ENCODE measurements at places on chromosomes 1 and 21.

GRCh38 chr1:204714194-204714860 lies 28.8 kb upstream of the LRRN2 start:
- DNase-seq: peak; percentile 33

DNA sequence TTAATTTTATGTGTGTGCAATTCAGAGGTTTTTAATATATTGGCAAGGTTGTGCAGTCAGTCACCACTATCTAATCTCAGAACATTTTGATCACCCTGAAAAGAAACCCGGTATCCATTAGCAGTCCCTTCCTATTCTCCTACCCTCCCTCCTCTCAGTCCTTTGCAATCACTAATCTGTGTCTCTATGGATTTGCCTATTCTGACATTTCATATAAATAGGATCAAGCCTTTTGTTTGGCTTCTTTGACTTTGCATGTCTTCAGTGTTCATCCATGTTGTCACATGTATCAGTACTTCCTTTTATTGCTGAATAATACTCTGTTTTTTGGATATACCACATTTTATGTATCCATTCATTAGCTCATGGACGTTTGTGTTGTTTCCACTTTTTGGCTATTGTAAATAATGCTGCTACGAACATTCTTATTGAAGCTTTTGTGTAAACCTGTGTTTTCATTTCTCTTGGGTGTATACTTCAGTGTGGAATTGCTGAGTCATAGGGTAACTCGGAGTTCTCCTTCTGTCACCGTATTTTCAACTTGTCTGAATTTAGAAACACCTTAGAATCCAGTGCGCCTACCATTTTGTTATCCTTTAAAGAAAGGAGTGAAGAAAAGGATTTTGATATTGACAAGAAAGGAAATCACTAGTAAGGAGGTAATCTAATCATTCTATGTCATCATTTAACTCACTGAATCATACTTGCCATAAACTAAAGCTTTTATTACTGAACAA lies 3.4 kb downstream of the CEP85 start:
- no peak for DNase-seq

DNA sequence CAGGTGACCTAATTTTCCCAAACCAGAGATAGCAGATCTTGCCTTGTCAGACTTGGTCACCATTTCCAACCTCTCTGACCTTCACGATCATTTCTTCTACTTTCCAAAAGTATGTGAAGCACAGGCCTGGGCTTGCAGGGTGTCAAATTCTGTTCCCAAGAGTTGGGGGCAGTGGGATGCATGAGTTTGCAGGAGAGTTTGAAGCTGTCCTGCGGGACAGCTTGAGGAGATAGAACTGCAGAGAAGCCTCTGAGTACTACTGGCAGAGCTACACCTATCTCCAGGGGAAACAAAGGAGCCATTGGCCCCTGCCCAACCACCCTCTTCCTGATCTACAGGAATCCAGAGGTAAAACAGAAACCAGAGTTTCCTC lies 11.3 kb downstream of the TXNIP start:
- no peak for DNase-seq

DNA sequence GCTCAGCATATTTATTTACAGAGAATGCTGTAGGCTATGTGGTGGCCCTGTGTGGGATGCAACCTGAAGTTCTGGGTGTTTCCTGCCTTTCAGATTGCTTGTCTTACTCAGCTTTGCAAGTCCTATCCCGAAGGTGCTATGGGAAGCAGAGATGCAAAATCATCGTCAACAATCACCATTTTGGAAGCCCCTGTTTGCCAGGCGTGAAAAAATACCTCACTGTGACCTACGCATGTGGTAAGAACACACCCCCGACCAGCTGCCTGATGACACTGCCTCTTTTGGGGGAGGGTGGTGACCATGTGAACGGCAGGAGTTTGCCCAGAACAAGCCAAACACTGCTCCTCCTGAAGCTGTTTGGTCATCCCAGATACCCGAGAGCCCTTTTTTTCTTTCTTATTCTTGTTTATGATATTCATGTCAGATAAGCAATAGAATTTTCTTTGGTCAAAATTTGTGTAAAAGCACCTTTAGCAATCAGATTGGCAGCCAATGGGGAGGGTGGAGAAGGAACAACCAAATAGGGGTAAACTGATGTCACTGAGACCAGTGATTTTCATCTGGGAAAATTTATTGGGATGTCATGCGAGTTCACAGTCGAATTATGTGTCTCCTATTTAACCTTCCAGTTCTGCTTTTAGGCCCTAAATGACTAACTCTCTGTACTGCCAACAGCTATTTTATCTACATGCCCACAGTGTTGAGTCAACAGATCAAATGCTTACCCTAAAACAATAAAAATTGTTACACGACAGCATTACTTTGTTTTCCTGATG lies 82.6 kb downstream of the EVA1C start:
- DNase-seq: no peak

GRCh38 chr1:228141226-228142044 lies 1.4 kb downstream of the GUK1 start:
- DNase-seq: peak; percentile 26

DNA sequence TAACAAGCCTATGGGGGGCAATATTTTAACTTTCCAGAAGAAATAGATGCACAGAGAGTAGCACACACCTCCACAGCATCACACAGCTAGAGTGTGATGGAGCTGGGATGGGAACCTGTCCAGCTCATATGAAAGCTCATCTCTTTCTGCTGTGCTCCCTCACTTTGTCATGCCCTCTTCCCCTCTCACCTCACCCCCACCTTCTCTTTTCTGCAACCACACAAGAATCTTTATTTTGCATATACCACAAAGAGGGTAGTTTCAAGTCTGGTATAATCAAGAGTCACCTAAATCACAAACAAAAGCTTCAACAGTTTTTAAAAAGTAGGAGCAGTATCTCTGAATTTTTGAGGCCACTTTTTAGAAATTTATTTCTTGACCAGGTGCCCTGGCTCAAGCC lies 22.6 kb downstream of the FOXD2 start:
- DNase-seq: no peak

DNA sequence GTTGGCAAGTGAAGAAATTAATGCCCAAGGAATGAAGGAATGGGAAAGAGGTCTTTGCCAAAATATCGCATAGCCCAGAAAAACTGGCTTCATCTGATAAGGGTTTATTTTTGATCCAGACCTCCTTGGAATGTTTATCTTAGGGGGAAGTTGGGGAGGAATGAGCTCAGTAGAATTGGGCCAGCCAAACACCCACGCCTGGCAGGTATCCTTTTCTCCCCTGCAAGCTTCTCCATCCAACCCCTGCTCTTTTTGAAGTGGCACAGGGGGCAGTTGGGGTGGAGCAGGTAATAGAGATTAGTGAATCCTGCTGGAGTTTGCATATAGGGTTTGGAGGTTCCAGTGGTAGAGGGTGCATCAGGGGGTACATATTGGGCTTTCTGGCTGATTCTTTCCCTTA lies 21.1 kb downstream of the INTS3 start:
- no peak for DNase-seq

DNA sequence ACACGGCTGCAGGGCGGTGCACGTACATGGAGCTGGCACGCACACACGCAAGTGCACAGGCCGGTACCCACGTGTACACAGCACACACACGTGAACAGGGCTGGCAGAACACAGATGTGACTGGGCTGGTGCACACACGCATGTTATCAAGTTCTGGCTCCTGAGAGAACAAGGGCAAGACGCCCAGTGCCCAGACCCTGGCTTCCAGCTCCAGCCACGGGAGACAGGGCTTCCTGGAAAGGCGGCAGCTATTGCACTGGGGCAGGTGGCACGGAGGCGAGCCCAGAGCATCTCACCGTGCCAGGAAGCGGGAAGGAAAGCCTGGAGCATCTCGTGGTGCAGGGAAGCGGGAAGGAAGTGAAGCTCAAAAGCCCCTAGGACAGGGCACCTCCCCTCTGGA lies 5.9 kb downstream of the SDF4 start:
- DNase-seq: no peak

- peak; percentile 39 for DNase-seq
Measured at GRCh38 chr1:48572646-48573258, 100.7 kb upstream of the SPATA6 start.

DNA sequence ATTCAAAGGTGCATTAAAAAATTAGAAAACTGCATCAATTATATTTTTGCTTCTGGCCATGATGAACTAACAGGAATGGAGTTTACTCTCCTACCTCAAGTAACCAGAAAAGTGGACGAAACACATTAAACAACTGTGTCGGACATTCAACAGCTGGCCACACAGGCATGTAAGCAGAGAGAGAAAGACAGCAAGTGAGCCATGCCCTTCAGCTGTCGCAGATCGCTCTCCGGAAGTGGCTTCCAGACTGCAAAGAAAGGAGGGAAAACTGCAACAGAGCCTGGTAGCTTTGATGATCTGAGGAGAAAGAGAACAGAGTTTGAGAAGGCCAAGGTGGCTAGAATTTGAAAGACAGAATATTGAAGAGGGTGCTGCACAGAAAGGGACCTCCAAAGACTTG lies 557.2 kb downstream of the MATN1 start:
- DNase-seq: no peak

Measured in germinal center (tissue), 1 donor.